Bronchial smooth muscle cell (primary cell): ENCODE measurements at places on chromosomes 4 and X. TPM values are rescaled to one million over a fixed set of nuclear protein-coding genes. Genes with fewer than 3 reads are reported as not detected.

The TRPC5OS gene
- not detected in 2 replicates for total RNA-seq

The PHOX2B gene
- total RNA-seq, result not detected in 2 replicates

The HCCS gene
- total RNA-seq, result 17.5 and 19.2 TPM in 2 replicates

The P2RY4 gene
- total RNA-seq, result under 0.01 TPM in 1 of 2 replicates, not detected in the other

The EDA gene
- total RNA-seq, result under 0.01 and 0.09 TPM in 2 replicates

The AADAT gene
- total RNA-seq, result 2.0 and 2.1 TPM in 2 replicates

The GAB1 gene
- total RNA-seq, result 3.9 and 4.9 TPM in 2 replicates

The PPEF2 gene
- total RNA-seq, result not detected in 2 replicates

The CPXCR1 gene
- total RNA-seq, result not detected in 2 replicates

The ADAMTS3 gene
- 1.9 and 4.1 TPM in 2 replicates for total RNA-seq

The UGT2B10 gene
- not detected in 2 replicates for total RNA-seq

The CT45A5 gene
- not detected in 2 replicates for total RNA-seq

The ANAPC4 gene
- total RNA-seq, result 17.4 and 23.0 TPM in 2 replicates

The FAM50A gene
- 118 and 128 TPM in 2 replicates for total RNA-seq

The NSG1 gene
- total RNA-seq, result 0.17 and 2.0 TPM in 2 replicates

The KDR gene
- total RNA-seq, result 0.16 TPM in 1 of 2 replicates, not detected in the other

The TLR8 gene
- total RNA-seq, result not detected in 2 replicates

The PPP1R2C gene
- total RNA-seq, result not detected in 2 replicates

The MAGEC2 gene
- not detected in 2 replicates for total RNA-seq

The RHOXF1 gene
- total RNA-seq, result not detected in 2 replicates

The CXorf49 gene
- total RNA-seq, result not detected in 2 replicates

The NUDT11 gene
- total RNA-seq, result 9.6 and 10.4 TPM in 2 replicates

The UGT2A1 gene
- not detected in 2 replicates for total RNA-seq

The RASGEF1B gene
- total RNA-seq, result under 0.01 TPM in 1 of 2 replicates, not detected in the other

The RTL3 gene
- total RNA-seq, result under 0.01 TPM in 1 of 2 replicates, not detected in the other

The ADRA2C gene
- 0.09 and 0.16 TPM in 2 replicates for total RNA-seq

The GUCY1A1 gene
- total RNA-seq, result 4.5 and 8.5 TPM in 2 replicates

The DUSP9 gene
- total RNA-seq, result not detected in 2 replicates

The OTUD6A gene
- not detected in 2 replicates for total RNA-seq

The CT55 gene
- total RNA-seq, result not detected in 2 replicates

The ASMT gene
- 0.09 TPM in 1 of 2 replicates, not detected in the other for total RNA-seq

The RXFP1 gene
- 0.34 and 0.47 TPM in 2 replicates for total RNA-seq

The MAGEA10 gene
- not detected in 2 replicates for total RNA-seq

The SYP gene
- 0.16 and 0.43 TPM in 2 replicates for total RNA-seq

The SPANXB1 gene
- total RNA-seq, result not detected in 2 replicates

The CXCL10 gene
- under 0.01 TPM in 1 of 2 replicates, not detected in the other for total RNA-seq

The XAGE2 gene
- not detected in 2 replicates for total RNA-seq

The CT45A2 gene
- total RNA-seq, result not detected in 2 replicates

The NPY2R gene
- not detected in 2 replicates for total RNA-seq

The POU4F2 gene
- not detected in 2 replicates for total RNA-seq

The ANKRD50 gene
- total RNA-seq, result 27.7 and 32.1 TPM in 2 replicates

The RAB40A gene
- total RNA-seq, result 0.09 and 0.16 TPM in 2 replicates

The GLRA2 gene
- total RNA-seq, result not detected in 2 replicates

The RRH gene
- total RNA-seq, result not detected in 2 replicates

The FGFR3 gene
- total RNA-seq, result 0.95 and 3.3 TPM in 2 replicates

The UCHL1 gene
- total RNA-seq, result 301 TPM in 2 replicates

The DMRTC1B gene
- total RNA-seq, result not detected in 2 replicates

The HSFX2 gene
- total RNA-seq, result 0.26 and 0.32 TPM in 2 replicates

The ARSJ gene
- total RNA-seq, result 14.7 and 17.0 TPM in 2 replicates

The ZFP92 gene
- under 0.01 TPM in 2 replicates for total RNA-seq
